ENCODE measurements at places on chromosomes 4 and X.

DNA sequence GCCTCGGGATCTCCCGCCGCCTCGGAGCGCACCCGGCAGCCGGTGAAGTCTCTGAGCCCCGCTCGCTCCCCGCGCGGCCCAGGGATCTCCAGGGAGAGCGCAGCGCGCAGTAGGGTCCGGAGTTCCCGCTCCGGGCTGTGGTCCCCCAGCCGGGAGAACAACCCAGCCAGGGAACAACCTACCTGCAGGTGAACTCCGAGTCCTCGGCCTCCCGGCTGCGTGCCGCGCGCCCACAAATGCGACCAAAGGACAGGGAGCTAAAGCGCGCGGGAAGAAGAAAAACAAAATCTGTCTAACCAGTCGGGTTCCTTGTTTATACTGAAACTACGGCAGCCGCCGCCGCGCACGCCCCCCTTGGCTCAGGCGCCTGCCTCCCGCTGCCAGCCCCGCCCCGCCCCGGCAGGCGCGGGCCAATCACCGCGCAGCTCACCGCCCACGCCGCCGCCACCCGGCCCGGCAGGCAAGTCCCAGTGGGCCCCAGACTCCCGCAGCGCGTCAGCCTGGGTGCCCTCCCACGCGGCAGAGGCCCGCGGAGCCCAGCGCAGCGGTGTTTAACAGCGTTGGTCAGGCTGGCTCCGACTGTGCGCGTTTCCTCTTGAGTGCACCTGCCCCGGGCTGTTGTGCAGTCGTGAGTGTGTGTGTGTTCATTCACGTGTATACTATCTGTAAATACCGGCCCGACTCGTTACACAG is at the start of gene RASGEF1B:
Gene RASGEF1B, minus strand, starts transcription at position 320 of the 693 bp plus-strand sequence. CDS start 12,399 bp downstream, outside the sequence.
- DNase-seq = peak; percentile 93

- no peak for DNase-seq
These were observed 15.2 kb downstream of the USP11 start for GRCh38 chrX:47247999-47248320.

- no peak for DNase-seq
These were observed 34.4 kb downstream of the MGARP start for GRCh38 chr4:139245590-139245989.

GRCh38 chr4:112411781-112412550 is 104.0 kb downstream of the NEUROG2 start:
- DNase-seq = no peak
